Small intestine (tissue), 16 donors: ENCODE measurements at places on chromosomes 11 and 22. TPM values are rescaled to one million over a fixed set of nuclear protein-coding genes. Genes with fewer than 3 reads are reported as not detected.

NPTXR gene
- 0.27 TPM for polyA plus RNA-seq

APOA5 gene
- polyA plus RNA-seq, result not detected

RASSF10 gene
- 1.4 TPM for polyA plus RNA-seq

TMEM191B gene
- polyA plus RNA-seq, result 2.2 TPM

OR51B5 gene
- not detected for polyA plus RNA-seq

DNA sequence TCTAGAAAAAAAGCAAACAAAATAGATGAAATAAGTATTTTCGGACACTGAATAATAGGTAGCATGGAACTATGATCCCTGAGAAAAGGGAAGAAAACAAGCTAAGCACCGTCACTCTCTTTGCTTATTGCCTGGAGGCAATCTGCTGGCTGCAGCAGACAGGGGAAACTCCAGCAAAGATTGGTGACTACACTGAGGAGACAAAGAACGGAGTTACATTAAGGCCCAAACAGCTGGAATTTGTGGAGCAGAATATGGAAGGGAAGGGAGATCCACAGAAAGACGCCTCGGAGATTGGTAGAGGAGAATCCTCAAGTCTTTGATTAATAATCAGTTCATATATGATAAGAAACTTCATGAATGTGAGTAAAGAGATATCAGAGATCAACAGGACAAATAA is 150.2 kb downstream of the TYR start:
- no peak overlapping the region for H3K27ac ChIP-seq
- no peaks in the 10 kb centered on the region for H3K36me3 ChIP-seq
- no peaks in the 10 kb centered on the region for H3K4me1 ChIP-seq

- DNase-seq, result peak; percentile 74
- H3K4me3 ChIP-seq, result no peak overlapping the region
- no peak overlapping the region for H3K27ac ChIP-seq
- H3K27me3 ChIP-seq, result no peaks in the 10 kb centered on the region
- H3K4me1 ChIP-seq, result peaks cover 1% of the 10 kb centered on the region
These were observed 16.4 kb upstream of the GRAMD1B start for GRCh38 chr11:123413636-123414035.
